ENCODE measurements at places on chromosomes 12 and 14.

DNA sequence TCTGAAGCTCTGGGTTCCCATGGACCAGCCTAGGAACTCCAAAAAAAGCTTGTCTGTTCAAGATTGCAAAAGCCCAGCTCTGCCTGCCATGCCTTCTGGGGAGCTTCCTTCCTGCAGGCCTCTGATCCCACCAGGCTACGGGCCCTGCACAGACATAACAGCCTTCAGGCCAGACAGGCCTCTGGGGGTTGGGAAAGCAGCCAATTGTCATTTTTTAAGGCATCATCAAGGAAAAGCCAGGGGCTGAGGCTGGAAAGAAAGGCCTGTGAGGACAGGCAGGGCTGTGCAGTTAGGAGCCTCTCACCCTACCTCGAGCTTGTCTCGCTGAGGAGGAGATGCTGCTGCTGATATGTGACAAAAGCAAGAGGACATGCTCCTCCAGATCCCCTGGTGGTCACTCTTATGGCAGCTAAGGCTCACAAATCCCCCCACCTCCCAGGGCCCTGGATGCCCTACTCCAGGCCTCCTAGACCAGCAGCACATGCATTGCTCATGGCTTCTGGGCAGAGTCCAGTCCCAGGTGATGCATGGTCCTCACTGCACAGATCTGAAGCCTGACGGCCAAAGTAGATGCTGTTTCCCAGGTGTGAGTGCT is 2.9 kb downstream of the TMEM229B start:
- no peak for DNase-seq

GRCh38 chr14:37870170-37870569 is 274.7 kb downstream of the TTC6 start:
- DNase-seq, result no peak

DNA sequence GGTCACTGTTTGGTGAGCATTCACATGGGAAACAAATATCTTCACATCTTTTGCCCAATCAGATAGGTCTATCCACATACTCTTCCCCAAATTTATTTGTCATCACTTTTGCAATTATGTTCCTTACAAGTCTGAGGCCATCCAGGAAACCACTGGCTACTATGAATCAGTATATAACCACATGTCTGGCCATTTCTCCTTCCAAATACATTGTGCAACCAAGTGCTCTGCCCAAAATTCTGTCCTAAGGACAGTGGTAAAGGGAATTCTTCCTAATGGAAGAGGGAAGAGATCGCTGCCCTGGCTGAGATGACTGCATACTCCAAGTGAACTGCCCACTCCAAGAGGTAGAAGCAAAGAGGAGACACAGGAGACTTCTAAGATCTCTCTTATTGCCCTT is 148.9 kb upstream of the MAX start:
- DNase-seq, result peak; percentile 97

GRCh38 chr12:131491916-131492490 is 218.9 kb upstream of the SFSWAP start:
- DNase-seq, result no peak

- no peak for DNase-seq
Measured at GRCh38 chr12:69994724-69995173, 169.7 kb downstream of the MYRFL start.

DNA sequence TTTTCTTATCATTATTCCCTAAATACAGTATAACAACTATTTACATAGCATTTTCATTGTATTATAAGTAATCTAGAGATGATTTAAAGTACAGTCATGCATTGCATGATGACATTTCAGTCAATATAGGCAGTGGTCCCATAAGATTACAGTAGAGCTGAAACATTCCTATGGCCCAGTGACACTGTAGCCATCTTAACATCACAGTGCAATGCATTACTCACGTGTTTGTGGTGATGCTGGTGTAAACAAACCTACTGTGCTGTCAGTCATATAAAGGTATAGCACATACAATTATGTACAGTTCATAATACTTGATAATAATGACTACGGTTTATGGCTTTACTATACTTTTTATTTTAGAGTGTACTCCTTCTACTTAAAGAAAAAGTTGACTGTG is 13.3 kb downstream of the LLPH start:
- DNase-seq, result no peak

DNA sequence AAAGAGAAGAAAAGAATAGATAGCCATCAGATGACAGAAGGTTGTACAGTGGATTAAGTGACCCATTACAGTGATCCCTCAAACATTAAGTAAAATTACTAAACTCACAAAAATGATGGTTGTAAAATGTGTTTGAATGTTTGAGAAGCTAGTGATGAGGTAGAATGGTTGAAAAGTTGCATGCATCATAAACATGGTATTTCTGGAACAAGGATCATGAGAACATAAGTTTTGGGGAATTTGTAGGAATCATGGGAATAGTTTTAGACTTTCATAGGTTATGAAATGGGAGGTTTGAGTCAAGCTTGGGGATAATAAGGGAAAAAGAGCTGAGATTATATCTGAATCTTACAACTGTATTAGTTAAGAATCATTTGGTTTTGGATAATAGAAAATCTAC is 34.1 kb upstream of the NEDD1 start:
- no peak for DNase-seq

- DNase-seq, result no peak
Measured at GRCh38 chr14:24381363-24382063, 13.5 kb downstream of the NFATC4 start.

DNA sequence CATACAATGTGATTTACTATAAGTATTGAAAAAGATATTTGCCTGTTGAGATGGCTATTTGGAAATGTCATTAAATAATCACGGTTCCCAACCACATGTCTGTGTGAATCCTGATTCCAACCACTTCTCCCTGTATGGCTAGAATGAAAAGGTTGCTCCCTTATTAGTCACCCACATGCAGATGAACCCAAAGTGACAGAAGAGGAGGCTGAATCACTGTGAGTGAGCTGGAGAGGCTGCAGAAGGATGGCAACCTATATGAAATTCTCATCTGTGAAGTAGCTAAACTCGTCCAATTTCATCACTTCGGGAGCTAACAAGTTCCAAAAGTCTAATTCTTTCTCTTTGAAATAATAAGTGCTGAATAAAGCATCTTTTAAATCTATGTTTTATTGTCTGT is 300.5 kb downstream of the PRKD1 start:
- peak; percentile 21 for DNase-seq

GRCh38 chr14:101791919-101792572 is 30.5 kb downstream of the PPP2R5C start:
- no peak for DNase-seq

- no peak for DNase-seq
Measured at GRCh38 chr12:123097561-123098084, 53.3 kb downstream of the PITPNM2 start.

DNA sequence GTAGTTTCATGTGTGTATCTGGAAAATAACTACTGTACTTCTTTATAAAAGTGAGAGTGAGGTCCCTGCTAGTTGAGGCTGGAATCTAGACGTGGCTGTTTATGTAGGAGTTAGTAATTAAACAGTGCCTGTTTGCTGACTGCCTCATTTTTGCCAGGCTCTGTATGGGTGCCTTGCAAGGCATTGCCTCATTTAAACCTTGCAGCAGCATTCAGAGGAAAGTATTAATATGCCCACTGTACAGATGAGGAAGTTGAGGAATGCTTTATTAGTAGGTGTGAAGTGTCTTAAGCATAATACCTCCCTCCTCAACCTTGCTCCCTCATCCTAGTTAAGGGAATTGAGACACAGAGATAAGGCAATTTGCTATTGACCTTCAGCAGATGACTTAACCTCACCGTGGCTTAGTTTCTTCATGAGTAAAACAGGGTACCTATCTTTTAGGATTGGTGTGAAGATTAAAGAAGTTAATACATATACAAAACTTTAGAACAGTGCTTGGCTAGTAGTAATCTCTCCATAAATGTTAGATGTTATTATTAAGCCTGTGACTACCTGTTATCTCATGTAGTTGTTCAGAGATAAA is 28.7 kb downstream of the PPM1A start:
- DNase-seq, result no peak

DNA sequence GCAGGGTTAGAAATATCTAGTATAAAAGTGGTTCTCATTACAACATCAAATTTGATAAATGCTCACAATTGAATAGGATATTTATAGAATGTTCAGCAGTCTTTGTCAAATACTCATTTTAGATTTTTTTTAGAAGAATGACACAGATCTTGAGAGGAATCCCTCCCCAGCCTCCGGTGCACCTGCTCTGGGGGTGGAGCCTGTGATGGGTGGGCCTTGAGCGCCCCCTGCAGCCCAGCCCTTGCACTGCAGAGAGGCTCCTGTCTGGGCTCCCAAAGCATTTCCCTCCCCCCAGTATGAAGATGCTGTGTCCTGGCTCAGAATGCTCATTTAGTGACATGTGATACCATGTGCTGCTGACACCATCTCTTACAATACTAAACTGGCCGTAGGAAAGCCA is 792.3 kb downstream of the TMEM121 start:
- no peak for DNase-seq

GRCh38 chr14:73250781-73251500 is 13.6 kb downstream of the PAPLN start:
- no peak for DNase-seq

- DNase-seq, result no peak
Measured at GRCh38 chr14:77327111-77327510, 6.3 kb downstream of the GSTZ1 start.

GRCh38 chr12:86407620-86408208 is 151.5 kb upstream of the MGAT4C start:
- DNase-seq, result no peak

- DNase-seq, result no peak
Measured at GRCh38 chr14:36478782-36479181, 41.2 kb downstream of the NKX2-1 start.

DNA sequence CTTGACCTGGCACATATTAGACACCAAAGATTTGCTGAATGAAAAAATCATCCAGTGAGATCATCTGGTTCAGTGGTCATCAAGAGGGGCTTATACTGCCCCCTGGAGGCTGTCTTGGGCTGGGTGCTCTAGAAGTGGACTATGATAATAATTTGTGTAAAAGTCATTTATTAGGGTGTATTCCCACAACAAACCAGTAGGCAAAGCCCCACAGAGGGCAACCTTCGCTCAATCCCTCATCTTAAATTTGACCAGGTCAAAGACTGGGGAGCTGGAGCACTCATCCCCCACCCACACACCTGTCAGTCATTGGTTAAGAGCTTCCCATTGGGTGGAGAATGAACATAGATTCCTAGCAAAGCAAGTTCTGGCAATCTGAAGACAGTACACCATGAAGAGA is 20.0 kb upstream of the FICD start:
- DNase-seq, result no peak

DNA sequence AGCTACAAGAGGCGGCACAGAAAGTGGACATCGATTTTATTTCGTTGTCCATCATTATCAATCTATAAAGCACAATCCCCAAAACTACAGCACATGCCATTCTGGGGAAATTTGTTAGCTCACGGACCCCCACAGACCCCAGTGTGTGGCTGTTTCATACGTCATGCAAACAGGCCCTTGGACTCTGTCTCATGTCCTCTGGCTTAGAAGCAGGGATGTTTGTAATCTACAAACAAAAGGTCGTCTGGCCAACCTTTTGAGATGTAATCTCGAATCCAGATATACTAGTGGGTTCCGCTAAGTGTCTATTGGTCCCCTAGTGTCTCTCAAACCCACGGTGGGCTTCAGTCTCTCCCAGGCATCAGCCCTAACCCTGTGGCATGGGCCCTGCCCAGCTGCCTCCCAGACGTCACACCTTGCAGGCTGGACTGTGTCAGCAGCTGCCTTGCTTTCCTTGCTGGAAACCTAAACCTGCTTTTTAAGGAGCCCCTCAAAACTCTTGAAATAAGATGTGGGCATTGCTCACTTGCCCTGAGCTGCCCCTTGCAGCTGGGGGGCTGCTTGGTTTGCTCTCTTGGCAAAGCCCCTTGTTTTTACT is 220.8 kb downstream of the ZFP36L1 start:
- no peak for DNase-seq

DNA sequence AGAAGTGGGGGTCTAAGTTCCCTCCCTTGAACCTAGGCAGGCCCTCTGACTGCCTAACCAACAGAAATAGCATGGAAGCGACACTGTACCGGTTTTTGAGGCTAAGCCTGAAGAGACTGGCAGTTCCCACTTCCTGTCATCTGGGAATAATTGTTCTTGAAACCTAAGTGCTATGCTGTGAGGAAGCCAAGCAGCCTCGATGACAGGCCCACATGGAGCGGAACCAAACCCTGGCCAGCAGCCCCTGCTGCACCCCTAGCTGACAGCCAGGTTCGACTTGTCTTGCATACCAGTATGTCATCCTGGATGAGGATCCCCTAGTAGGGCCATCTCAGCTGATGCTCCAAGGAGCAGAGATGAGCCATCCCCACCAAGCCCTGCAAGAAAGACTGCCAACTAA is 6.4 kb upstream of the GPR68 start:
- DNase-seq, result no peak

DNA sequence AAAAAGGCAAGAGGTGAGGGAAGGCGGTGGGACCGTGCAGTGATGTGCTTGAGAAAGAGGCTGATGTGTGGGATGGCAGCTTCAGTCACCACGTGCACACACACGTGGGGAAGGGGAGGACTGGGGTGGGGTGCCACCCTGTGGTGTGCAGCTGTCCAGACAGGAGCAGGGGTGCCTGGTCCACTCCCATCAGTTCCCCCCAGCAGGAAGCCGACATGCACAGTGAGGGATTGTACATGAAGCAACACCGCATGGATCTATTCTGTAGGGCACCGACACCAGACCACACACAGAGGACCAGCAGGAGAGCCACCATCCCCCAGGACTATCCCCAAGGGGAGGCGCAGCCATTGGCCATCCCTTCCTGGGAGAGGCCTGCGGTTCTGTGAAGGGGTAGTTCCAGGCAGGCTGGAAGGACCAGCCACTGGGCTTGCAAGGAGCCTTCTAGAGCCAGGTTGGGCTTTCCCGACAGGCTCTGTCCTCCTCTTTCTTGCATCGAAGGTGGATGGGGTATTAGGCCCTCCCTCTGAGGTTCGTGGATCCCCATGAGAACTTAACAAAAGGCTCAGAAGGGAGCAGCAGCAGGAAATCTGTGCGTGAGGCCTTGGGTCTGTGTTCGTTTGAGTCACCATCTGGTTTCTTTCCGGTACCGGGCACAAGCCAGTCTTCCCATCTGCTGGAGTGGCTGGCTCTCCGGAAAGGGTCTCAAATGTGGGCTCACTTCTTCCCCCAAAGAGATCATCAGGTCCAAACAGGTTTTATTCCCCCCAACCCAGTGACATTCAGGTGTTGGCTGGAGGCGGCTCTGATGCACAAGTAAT is 59.8 kb downstream of the PLEKHG3 start:
- peak; percentile 20 for DNase-seq

DNA sequence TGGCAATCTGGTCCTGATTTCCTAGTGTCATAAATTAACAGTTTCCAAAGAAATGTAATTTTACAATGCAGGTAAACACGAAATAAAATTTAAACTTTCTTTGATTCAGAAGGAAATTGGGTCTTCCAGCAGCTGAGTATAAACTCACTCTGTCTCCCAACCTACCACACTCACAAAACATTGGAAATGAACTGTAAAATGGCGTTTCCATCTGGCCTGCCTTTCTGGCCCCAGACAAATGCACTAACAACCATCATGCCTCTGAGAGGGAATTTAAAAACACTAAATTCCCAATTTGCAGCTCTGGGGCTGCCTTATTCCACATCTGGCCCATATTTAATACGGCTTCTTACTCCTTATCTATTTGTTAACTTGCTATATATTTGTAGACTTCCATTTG is 19.3 kb downstream of the ATP2B1 start:
- no peak for DNase-seq

- no peak for DNase-seq
Measured at GRCh38 chr12:78562368-78563205, 302.0 kb upstream of the SYT1 start.

All from skeletal muscle cell (primary cell).